ENCODE measurements at places on chromosomes 13 and 19. TPM values are rescaled to one million over a fixed set of nuclear protein-coding genes. Genes with fewer than 3 reads are reported as not detected.

GRCh38 chr13:31962731-31963370, 68.7 kb upstream of the FRY start:
- DNase-seq: no peak
- peaks cover 1% of the 10 kb centered on the region for H3K4me1 ChIP-seq
- no peak overlapping the region for H3K4me3 ChIP-seq
- H3K27ac ChIP-seq: no peak overlapping the region

DNA sequence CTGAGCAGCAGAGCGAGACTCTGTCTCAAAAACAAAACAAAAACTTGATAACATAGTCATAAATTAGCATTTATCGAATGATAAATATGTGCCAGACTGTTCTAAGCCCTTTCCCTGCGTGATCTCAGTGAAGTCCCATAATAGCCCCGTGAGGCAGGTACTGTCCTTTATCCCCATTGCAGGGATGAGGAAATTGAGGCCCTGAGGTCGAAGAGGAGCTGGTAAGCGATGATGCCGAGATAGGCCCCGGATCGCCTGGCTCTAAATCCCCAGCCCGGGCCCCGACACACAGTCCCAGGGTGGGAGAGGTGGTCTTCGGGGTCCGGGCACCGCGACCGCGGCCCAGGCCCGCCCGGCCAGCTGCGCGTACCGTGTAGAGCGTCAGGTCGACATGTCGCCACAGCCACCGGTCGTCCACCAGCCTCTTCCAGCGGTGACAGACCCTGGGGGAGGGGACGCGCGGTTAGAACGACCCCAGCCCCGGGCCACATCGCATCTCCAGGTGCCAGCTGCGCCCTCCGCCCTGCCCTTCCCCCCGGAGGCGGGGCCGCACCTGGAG, 625 bp downstream of the FBXL12 start:
- no peak for DNase-seq
- H3K4me1 ChIP-seq: peaks cover 15% of the 10 kb centered on the region
- H3K36me3 ChIP-seq: peaks cover 3% of the 10 kb centered on the region
- no peaks in the 10 kb centered on the region for H3K27me3 ChIP-seq

DNA sequence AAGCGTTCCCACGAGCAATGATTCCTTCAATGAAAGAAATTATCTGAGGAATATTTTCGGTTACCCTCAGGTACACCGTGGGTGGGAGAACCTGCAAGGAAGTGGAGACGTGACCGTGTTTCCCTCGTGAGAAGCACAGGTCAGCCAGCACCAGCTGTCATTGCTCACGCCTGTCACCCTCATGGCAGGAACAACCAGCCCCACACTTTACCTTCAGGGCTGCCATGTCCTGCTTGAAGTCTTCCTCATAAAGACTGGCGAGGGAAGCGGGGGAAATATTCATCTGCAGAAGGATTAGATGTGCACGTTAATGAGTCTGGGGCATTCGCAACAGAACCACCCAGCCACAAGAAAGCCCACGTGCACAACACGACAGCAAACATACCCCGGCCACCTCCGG, 18.2 kb downstream of the CARS2 start:
- peaks cover 6% of the 10 kb centered on the region for H3K36me3 ChIP-seq
- no peak overlapping the region for H3K27ac ChIP-seq
- H3K4me3 ChIP-seq: no peak overlapping the region
- DNase-seq: no peak

- no peaks in the 10 kb centered on the region for H3K4me1 ChIP-seq
- H3K27ac ChIP-seq: no peak overlapping the region
- no peaks in the 10 kb centered on the region for H3K27me3 ChIP-seq
- H3K4me3 ChIP-seq: no peak overlapping the region
- H3K36me3 ChIP-seq: no peaks in the 10 kb centered on the region
Observed at GRCh38 chr13:109093998-109094397, 464.6 kb downstream of the MYO16 start.

- DNase-seq: no peak
- H3K36me3 ChIP-seq: peaks cover 1% of the 10 kb centered on the region
- H3K27ac ChIP-seq: no peak overlapping the region
- peaks cover 2% of the 10 kb centered on the region for H3K4me1 ChIP-seq
Observed at GRCh38 chr13:75312884-75313520, 169.0 kb downstream of the TBC1D4 start.

- no peaks in the 10 kb centered on the region for H3K27me3 ChIP-seq
Observed at GRCh38 chr19:16654140-16654539, 5.8 kb downstream of the SMIM7 start.

DNA sequence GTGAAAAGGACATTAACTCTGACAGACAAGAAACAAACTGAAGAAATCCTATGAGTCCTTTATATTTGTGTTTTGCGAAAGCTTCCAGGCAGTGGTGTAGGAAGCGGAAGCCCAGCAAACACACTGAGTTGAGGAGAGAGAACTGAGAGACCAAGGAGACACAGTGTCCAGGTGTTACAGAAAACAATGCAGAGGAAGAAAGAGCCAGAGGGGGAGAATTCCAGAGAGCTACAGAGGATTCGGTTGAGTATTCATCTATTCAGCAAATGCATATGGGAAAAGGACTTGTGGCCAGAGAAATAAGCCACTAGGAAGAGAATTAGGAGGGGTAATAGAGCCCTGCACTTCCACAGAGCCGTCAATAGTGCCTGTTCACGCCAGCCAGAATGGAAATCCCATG, 183.5 kb downstream of the LIG4 start:
- DNase-seq: no peak
- H3K27ac ChIP-seq: no peak overlapping the region
- H3K36me3 ChIP-seq: no peaks in the 10 kb centered on the region
- H3K4me1 ChIP-seq: no peaks in the 10 kb centered on the region
- H3K4me3 ChIP-seq: no peak overlapping the region

- no peaks in the 10 kb centered on the region for H3K36me3 ChIP-seq
- H3K4me3 ChIP-seq: no peak overlapping the region
- H3K27ac ChIP-seq: no peak overlapping the region
- no peaks in the 10 kb centered on the region for H3K4me1 ChIP-seq
Observed at GRCh38 chr13:108728370-108728769, 99.0 kb downstream of the MYO16 start.

DNA sequence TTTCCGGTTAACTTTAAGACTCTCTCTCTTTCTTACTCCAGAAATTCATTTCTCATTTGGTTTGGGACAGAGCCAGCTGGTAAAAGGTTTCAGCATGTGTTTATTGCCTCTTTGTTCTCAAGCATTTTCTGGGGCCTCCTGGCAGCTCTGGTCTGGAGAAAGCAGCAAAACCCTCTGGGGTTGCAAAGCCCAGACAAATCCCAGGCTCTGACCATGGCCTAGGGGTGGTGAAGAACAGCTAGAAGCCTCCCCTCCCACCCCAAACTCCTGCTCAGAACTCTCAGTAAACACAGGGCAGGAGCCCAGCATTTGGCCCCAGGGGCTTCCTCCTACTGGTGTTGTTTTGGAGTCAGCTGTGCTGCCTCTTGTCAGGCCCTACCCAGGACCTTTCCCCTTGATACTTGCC, 124.2 kb upstream of the SERP2 start:
- no peaks in the 10 kb centered on the region for H3K4me1 ChIP-seq
- H3K27me3 ChIP-seq: no peaks in the 10 kb centered on the region
- no peak for DNase-seq
- H3K4me3 ChIP-seq: no peak overlapping the region

DNA sequence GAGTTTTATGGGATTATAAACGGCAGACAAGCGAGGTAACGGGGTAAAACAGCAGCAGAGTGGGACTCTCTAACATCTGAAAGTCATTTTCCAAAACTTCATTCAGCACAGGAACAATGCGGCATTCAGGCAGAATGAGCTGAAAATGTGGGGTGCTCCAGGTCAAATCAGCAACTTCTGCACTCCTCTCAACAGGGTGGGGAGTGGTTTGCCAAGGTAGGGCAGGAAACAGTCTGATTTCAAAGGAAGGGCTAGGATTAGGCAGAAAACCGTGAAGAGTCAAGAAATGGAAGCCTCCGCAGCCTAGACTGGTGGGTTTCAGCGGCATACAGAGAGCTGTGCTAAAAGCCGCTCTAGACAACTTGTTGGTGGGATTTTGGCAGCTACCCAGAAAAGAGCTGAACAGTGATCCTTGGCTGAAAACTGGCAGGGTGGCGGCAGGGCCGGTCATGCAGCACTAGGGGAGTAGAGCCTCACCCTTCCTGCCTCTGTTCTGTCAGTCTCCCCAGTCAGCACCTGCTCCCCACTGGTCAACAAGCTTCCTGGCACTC, 154.2 kb upstream of the KLF12 start:
- H3K4me3 ChIP-seq: peak overlapping the region; percentile 30
- peak overlapping the region; percentile 57 for H3K27ac ChIP-seq
- DNase-seq: no peak
- no peaks in the 10 kb centered on the region for H3K36me3 ChIP-seq
- no peaks in the 10 kb centered on the region for H3K27me3 ChIP-seq
- peaks cover 19% of the 10 kb centered on the region for H3K4me1 ChIP-seq

GRCh38 chr13:53198736-53199135, 170.1 kb downstream of the OLFM4 start:
- no peak overlapping the region for H3K27ac ChIP-seq
- H3K4me1 ChIP-seq: no peaks in the 10 kb centered on the region
- no peak for DNase-seq
- no peaks in the 10 kb centered on the region for H3K27me3 ChIP-seq
- no peak overlapping the region for H3K4me3 ChIP-seq

- no peaks in the 10 kb centered on the region for H3K27me3 ChIP-seq
- no peak for DNase-seq
- H3K36me3 ChIP-seq: no peaks in the 10 kb centered on the region
- H3K4me1 ChIP-seq: peaks cover 11% of the 10 kb centered on the region
Observed at GRCh38 chr19:35703343-35703742, 1.0 kb upstream of the ZBTB32 start.

DNA sequence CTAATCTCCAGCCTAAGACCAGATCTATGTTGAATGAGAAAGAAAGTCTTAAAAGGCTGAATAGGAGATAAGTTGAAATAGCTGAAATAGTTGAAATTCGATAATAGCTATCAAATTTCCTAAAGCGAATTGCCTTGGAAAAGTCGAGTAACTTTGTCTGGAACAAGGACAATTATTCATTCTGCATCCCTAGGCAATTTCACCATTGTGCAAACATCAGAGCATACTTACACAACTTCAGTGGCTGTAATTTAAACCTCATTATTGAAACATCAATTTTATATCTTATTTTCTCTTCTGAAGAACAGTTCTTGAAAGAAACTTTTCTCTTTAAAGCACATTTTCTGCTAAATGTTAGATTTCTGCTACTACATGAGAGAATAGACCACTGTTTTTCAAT, 13.6 kb downstream of the TNFSF13B start:
- no peak for DNase-seq
- H3K27ac ChIP-seq: no peak overlapping the region
- H3K36me3 ChIP-seq: no peaks in the 10 kb centered on the region
- H3K27me3 ChIP-seq: no peaks in the 10 kb centered on the region
- H3K4me1 ChIP-seq: no peaks in the 10 kb centered on the region
- no peak overlapping the region for H3K4me3 ChIP-seq

DNA sequence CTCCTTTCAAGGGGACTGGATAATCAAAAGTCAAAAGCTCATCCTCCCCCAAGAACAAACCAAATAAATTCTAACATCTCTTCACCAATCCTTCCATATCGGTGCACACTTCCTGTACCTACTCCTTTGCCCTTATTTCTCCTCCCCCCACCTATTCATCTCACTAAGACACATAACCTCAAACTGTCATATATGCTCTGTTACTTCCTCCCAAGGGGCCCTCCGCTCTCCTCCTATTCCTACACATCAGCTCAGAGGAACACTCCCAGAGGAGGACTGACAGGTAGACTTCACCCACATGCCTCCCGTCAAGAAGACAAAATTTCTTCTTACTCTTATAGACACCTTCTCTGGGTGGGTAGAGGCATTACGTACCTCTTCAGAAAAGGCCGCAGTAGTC, 48.1 kb downstream of the ZNF93 start:
- H3K27me3 ChIP-seq: no peaks in the 10 kb centered on the region
- H3K27ac ChIP-seq: no peak overlapping the region
- no peaks in the 10 kb centered on the region for H3K4me1 ChIP-seq

GRCh38 chr13:102879793-102880499, 34.1 kb downstream of the ERCC5 start:
- H3K36me3 ChIP-seq: peaks cover 18% of the 10 kb centered on the region
- H3K27me3 ChIP-seq: no peaks in the 10 kb centered on the region
- H3K4me3 ChIP-seq: no peak overlapping the region
- H3K4me1 ChIP-seq: no peaks in the 10 kb centered on the region
- H3K27ac ChIP-seq: no peak overlapping the region
- DNase-seq: no peak

- H3K27me3 ChIP-seq: no peaks in the 10 kb centered on the region
- DNase-seq: no peak
- no peak overlapping the region for H3K27ac ChIP-seq
- no peaks in the 10 kb centered on the region for H3K36me3 ChIP-seq
- H3K4me3 ChIP-seq: no peak overlapping the region
Observed at GRCh38 chr13:84864341-84864740, 934.9 kb downstream of the SLITRK6 start.

DNA sequence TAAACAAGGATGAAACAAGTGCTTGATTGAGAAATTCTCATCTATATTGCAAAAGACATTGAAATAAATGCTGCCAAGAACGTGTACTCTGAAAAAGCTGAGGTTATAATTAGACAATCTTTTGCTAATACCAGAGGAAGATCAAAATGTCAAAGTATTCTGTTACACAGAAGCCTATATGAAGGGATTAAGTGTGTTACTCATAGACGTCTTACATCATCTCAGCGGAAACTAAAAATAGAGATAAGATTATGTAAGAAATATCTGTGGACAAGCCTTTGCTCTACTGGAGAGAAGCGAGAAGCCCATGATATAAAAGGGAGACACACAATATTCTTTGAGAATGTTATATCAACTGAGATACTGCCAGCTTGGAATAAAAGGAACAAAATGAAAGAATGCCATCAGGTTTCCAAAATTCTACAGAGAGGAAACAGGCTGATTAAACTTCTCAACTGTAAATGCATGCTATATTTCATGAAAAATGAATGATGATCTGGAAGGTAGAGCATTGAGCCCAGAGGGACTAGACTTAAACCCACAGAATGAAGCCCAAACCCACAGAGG, 699.0 kb downstream of the GPC5 start:
- H3K36me3 ChIP-seq: no peaks in the 10 kb centered on the region
- no peak overlapping the region for H3K27ac ChIP-seq
- no peak overlapping the region for H3K4me3 ChIP-seq
- no peaks in the 10 kb centered on the region for H3K27me3 ChIP-seq

GRCh38 chr19:41553804-41554203, 22.2 kb upstream of the CEACAM21 start:
- H3K27me3 ChIP-seq: peaks cover 2% of the 10 kb centered on the region
- peaks cover 3% of the 10 kb centered on the region for H3K4me1 ChIP-seq
- no peak for DNase-seq
- no peak overlapping the region for H3K27ac ChIP-seq
- no peaks in the 10 kb centered on the region for H3K36me3 ChIP-seq
- H3K4me3 ChIP-seq: no peak overlapping the region

The POU2F2 gene
- 1.2 TPM for total RNA-seq

The SHISA2 gene
- 2.1 TPM for total RNA-seq

The SCN1B gene
- 2.0 TPM for total RNA-seq

The CBY2 gene
- total RNA-seq: not detected

The ZNF180 gene
- 5.5 TPM for total RNA-seq

The SLC25A23 gene
- total RNA-seq: 34.6 TPM

All from liver (tissue), 10 donors.